ENCODE measurements at places on chromosomes 5 and 9.

GRCh38 chr9:27436234-27436633 is 87.9 kb upstream of the IFNK start:
- no peak for DNase-seq

GRCh38 chr9:106324053-106324585 is 538.8 kb upstream of the ZNF462 start:
- no peak for DNase-seq

DNA sequence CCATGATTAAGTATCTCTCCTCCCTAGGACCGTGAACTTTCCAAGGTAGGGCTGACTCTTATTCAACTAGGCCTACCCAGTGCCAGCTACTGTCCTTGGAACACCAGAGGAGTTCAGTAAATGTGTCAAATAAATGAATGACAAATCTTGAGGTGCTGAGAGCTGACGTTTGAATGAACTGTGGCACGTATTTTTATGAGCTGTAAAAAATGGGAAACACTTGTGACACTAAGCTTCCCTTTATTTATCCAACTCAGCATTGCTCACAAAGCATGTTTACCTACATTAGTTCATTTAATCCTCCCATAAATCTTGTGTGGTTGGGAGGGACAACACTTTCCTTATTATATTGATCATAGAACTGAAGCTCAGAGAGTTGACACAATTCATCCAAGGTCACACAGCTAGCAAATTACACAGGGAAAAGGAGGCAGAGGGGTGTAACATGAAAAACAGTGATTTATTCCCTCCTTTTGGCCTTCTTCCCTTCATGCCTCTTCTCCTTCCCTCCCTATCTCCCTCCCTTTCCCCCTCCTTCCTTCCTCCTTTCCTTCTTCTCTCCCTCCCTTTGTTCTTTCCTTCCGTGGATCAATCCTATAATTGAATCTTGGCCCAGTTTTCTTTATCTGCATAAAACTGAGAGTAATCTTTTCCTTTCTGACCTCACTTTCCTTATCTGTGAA is 412.6 kb downstream of the DMRT2 start:
- no peak for DNase-seq

DNA sequence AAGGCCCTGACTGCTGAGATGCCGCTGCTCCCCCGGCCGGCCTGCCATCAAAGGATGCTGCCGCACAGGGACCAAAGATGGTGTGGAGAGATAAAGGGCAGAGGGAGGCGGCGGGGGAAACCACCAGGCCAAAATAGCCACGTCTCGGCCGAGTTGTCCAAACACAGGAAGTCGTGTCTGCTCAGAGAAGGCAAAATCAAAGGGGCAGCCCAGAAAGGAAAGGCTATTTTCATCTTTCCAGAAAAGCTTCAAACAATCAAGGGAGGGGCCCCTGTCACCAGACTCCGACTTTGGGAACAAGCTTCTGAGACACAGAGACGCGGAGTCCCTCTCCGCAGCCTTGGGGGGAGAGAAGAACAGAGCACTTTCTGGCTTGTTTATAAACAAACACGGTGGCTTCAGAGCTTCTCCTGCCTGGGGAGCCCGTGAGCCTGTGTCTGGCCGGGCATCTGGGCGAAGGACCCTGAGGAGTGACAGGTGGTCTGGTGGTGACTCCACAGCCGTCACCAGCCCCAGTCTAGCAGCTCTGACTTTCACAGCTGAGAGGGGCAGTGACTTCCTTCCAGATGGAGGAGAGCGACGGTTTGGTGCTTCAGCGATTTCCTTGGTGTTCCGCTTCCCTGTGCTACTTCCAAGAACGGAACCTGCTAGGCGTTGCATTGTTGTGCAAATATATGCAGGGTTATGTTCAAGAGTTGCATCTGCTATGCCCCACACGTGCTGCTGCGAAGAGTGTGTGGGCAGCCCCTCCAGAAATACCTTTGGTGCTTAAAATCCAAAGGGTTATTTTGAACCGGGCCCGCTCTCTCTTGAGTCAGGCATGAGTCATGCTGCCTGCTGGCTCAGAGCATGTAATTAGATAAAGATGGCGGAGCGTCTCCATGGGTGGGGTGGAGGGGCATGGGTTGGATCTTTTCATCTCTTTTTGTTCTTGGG is 24.0 kb downstream of the ADAMTSL2 start:
- DNase-seq, result no peak

- DNase-seq, result no peak
Observed at GRCh38 chr5:139745800-139746690, 49.6 kb upstream of the PSD2 start.

DNA sequence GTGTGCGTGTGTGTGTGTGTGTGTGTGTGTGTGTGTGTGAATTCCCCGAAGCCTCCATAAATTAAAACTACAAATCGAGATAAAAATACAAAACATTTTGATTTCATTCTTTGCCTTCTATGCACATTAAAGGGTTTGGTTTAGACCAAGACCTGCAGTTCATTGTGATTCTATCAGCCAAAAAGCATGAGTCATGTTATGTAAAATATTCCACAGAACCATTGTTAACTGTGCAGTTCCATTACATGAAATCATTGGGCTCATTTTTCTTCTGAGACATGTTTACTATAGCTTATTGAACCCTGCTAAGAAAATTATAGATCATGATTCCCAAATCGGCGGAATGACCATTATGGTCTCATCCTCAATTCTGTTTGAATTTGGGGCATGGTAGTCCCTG is 11.7 kb downstream of the CAVIN4 start:
- no peak for DNase-seq

DNA sequence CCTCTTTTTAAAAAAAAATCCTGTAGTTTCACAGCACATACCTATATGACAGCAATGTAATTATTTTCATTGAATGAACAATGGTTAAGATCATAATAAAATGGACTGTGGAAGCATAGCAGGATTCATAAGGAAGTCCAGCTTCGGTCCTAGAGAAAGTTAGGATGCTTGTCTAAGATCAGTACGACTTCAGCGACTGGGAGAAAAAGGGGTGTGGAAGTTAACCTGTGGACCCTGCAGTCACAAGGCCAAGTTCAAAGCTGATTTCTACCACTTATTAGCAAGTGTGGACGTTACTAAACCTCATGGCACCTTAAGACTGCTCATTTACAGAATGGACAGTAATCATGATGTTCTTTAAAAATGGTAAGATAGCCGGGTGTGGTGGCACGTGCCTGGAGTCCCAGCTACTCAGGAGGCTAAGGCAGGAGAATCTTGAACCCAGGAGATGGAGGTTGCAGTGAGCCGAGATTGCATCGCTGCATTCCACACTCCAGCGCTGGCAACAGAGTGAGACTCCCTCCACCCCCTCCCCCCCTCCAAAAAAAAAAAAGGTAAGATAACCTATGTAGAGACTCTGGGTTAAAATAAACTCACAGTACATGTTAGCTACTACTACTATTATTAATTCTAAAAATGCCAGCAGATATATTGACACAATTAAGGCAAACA is 71.6 kb upstream of the PCA3 start:
- DNase-seq, result no peak

GRCh38 chr5:135561266-135561665 is 17.5 kb downstream of the CXCL14 start:
- DNase-seq, result no peak

- DNase-seq, result no peak
Observed at GRCh38 chr9:130028493-130029222, 14.3 kb downstream of the FNBP1 start.

DNA sequence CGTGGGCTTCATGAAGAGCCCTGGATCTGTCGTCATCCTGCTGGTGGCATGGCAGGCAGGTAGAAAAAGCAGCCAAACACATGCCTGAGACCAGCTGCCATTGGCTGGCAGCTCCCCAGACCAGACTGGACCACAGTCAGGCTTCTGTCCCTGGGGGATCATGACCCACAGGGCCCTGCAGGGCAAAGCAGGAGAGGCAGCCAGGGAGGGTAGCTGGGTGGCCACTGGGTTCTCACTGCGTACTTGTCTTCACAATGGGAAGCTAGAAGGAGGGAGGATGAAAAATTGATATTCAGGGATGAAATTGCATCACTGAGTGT is 67.8 kb upstream of the GARNL3 start:
- DNase-seq, result no peak

GRCh38 chr5:154709368-154710305 is 45.5 kb upstream of the LARP1 start:
- DNase-seq, result no peak

DNA sequence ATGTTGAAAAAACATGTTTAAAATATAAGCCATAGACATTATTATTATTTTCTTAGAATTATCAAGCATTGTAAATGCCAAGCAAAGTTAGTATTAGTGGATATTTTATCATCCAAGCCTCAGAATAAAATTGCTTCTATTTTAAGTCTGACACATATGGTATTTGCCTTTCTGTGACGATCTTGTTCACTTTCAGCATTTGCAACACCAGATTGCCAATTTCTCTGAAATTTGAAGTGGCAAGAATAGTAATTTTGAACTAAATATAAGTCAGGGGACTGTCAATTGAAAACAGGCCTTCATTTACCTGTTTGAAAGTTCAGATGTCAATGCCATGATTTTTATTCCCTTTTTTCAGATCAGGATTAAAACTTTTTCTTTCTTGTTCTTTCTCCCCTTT is 1233.6 kb upstream of the CDH18 start:
- DNase-seq, result no peak

DNA sequence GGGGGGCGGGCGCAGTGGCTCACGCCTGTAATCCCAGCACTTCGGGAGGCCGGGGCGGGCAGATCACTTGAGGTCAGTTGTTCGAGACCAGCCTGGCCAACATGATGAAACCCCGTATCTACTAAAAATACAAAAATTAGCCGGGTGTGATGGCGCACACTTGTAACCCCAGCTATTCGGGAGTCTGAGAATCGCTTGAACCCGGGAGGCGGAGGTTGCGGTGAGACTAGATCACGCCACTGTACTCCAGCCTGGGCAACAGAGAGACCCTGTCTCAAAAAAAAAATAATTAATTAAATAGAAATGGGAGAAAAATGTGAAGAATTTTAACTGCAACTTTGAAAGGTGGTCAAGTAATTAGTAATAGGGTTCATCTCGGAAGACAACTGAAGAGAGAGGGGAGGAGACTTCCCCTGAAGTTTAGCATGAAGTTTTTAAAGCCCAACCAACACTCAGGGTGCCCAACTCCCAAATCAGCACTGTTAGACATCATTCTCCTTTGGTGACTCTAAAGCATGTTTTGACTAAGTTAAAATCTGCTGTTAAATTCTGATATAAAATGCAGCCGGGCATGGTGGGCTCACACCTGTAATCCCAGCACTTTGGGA is 1.4 kb upstream of the CSNK1A1 start:
- no peak for DNase-seq

- DNase-seq, result no peak
Observed at GRCh38 chr9:120862452-120862851, 14.5 kb downstream of the PHF19 start.
